ENCODE measurements at places on chromosomes 6 and 20.
A peak's percentile ranks its signal among the peaks of the same experiment; 100 is the strongest.

- no peak for DNase-seq
These were observed 227.2 kb downstream of the EPM2A start for GRCh38 chr6:145508107-145508506.

- DNase-seq = peak; percentile 32
These were observed 17.2 kb downstream of the HEY2 start for GRCh38 chr6:125766641-125767040.

- DNase-seq = peak; percentile 21
These were observed 296.3 kb downstream of the PREX1 start for GRCh38 chr20:48531505-48531904.

DNA sequence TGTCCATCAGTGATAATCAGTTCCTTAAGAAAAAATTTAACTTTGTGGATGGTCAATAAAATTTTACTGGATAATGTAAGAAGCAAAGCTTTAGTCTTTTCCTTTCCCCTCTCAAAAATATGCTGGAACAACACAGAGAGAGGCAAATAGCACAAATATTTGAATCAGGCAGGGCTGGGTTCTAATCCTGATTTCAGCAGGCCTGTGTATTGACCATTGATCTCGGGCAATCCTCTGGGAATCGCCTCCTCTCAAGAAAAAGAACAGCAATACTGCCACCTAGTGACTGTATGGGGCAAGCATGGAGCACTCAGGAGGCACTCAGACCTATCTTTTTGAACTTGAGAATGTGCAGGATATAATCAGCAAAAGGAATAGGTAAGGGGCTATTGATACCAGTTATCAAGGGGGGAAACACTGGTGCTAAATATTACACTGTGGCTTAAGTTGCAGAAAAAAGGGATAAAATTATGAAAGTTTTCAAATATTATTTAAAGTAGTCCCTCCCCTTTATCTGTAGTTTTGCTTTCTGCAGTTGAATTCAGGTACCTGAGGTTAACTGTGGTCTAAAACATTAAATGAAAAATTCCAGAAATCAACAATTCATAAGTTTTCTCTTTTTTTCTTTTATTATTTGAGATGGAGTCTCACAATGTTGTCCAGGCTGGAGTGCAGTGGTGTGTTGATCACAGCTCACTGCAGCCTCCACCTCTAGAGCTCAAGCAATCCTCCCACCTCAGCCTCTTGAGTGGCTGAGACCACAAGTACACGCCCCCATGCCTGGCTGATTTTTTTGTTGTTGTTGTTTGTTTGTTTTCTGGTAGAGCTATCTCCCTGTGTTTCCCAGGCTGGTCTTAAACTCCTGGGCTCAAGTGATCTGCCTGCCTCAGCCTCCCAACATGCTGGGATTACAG, 91.8 kb upstream of the NHSL1 start:
- DNase-seq = peak; percentile 76

- DNase-seq = no peak
These were observed 929 bp upstream of the CENPB start for GRCh38 chr20:3787324-3788014.

- DNase-seq = no peak
These were observed at the start of gene SAMD10 for GRCh38 chr20:63979557-63980316. SAMD10 (minus strand) TSS chr20:63979642; CDS start chr20:63979467, 175 bp downstream.

- no peak for DNase-seq
These were observed 1099.1 kb upstream of the ADGRB3 start for GRCh38 chr6:67535946-67536345.

GRCh38 chr6:74611220-74611619, 594.6 kb downstream of the COL12A1 start:
- DNase-seq = no peak

DNA sequence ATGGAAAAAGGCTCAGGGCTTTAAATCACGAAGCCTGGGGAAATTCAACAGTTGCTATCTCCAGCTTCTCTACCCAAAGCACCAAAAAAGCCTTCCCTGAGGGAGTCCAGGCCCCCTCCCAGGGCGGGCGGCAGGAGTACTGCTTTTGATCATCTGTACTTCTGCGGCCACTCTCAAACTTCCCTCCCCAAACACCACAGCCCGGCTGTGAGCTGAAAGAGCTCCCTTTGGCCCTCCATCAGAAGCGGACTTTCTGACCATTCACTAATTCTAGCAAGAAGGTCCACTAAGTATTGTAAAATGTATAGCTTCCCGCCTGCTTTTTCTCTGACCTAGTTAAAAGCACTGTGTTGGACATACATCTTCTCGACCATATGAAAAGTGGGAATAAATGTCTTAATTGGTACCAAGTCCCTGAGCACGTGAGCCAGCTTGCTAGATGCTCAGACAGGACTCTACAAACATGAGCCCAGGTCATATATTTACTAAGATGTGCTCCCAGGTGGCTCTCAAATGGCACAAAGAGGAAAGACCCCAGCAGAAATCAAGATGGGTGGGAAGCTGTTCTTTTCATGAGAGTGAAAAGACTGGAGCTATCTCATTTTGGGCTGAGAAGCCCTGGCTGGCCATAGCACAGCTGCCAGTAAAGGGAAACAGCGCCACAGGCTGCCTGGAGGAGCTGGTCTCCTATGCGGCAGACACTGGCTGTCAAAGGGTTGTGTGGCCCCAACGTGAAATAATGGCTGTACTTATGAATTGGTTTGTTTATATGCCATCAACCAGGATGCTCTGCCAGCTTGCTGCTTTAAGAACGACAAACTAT, 58.6 kb downstream of the GFOD1 start:
- no peak for DNase-seq
